ENCODE measurements at places on chromosomes 13 and 19.

- DNase-seq = peak; percentile 6
Measured at GRCh38 chr13:105084931-105085330, 1450.5 kb downstream of the EFNB2 start.

GRCh38 chr19:23391236-23391635 lies 4.0 kb downstream of the ZNF91 start:
- no peak for DNase-seq

DNA sequence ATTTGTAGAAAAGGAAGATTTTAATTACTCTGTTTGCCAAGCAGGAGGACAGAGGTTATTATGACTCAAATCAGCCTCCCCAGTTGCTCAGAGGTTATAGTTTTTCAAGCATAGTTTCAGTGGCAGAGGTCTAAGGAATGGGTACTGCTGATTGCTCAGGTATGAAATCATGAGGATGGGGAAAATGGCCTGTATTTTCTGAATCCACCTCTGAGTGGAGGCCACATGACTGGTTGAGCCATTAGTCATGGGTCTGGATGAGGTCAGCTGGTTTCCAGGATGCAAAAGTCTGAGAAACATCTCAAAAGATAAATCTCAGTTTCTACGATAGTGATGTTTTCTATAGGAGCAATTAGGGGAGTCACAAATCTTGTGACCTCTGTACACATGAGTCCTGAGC lies 62.8 kb upstream of the CEACAM8 start:
- no peak for DNase-seq

DNA sequence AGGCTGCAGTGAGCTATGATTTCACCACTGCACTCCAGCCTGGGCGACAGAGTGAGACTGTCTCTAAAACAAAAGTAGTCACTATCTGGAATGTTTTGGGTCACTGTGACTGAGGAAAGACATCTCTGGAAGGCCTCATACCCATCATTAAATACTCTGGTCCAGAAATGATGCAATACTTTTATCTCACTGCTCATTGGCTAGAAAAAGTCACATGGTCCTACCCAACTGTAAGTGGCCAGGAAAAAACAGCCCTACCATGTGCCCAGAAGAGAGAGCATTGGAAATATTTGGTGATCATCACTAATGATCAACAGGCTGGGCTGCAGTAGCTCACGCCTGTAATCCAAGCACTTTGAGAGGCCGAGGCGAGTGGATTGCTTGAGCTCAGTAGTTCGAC lies 29.8 kb downstream of the PNPLA6 start:
- DNase-seq = no peak

DNA sequence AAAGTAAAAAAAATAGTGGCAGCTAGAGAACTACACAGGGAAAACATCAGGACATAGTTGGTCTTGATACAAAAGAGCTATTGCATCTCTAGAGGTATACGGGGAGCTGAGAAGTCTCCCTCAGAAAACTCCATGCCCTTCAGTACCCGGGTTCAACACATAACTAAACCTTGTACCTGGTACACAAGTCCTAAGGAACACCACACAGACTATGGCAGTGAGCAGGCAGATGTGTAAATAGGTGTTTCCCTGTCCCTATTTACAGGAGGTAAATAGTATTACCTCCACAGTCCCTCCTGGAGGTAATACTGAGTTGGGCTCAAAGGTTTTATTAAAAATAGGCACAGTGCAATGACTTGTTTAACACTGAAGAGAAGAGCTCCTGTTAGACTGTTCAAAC lies 5.9 kb downstream of the FGF14 start:
- no peak for DNase-seq

DNA sequence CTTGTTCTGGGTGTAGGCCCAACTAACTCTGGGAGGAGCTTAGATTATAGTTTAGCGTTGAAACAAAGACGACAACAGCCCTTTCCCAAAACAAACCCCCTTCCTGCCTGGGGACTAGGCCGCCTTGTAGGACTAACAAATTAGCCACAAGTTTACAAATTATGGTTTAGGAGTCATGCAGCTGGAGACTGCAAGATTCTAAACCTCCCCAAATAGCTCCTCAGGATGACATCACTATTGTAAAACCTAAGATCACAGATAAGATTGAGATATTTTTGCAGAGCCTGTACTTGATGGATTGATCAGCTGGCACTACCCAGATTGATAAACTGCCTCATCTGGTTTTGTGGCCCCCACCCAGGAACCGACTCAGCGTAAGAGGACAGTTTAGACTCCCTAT lies 2.3 kb upstream of the SLC25A15 start:
- no peak for DNase-seq

DNA sequence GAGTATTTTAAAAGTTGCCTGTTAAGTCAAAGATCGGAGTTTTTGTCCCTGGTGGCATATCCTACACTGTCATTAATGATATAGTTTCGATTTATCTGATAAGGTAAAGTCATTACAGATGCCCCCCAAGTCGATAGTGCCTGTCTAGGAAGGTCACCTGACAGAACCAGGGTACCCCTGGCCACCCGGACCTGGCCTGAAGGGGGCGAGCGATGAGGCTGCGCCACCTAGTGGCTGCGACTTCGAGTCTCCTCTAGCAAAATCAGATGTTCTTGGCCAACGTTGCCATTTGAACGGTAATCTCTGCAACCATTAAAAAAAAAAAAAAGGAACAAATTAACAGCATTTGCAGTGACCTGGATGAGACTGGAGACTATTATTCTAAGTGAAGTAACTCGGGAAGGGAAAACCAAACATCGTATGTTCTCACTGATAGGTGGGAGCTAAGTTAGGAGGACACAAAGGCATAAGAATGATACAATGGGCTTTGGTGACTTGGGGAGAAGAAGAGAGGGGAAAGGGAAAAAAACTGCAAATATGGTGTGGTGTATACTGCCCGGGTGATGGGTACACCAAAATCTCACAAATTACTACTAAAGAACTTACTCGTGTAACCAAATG lies 565.1 kb downstream of the LIG4 start:
- peak; percentile 78 for DNase-seq

- DNase-seq = no peak
Measured at GRCh38 chr13:98959291-98959690, 18.6 kb downstream of the DOCK9 start.

DNA sequence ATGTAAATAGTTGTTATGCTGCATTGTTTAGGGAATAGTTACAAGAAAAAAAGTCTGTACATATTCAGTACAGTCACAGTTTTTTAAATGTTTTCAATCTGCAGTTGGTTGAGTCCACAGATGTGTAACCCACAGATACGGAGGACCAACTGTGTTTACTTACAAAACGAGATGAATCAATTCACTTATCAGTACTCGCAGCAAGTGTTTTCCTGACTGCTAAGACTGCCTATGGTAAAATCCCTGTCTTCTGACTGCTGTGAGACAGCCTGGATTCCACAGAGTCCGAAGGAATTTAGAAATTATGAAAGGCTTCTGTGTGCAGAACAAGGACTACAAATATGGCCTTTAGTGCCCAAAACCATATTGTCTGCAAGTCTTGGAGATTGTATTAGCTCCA lies 45.7 kb upstream of the C1QTNF9 start:
- DNase-seq = no peak

GRCh38 chr19:19537075-19538048 lies 703 bp upstream of the CILP2 start:
- DNase-seq = no peak

DNA sequence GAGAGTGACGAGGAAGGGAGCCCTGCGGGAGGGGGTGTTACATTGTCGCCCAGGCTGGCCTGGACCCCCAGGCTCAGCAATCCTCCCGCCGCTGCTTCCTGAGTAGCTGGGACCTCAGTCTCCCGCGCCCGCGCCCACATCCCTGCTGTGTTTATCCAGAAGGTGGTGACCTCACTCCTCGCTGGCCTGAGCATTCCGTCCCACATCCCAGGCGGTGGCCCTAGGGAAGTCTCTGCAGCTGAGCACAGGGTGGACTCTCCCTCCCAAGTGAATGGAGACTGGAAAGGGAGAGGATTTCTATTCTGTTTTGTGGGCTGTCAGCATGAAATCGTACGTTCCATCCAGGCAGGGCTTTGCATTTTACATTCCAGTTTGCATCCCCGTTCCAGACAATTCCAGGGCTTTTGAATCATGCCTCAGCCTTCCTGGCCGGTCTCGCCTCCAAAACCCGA lies 401 bp upstream of the ZNF765 start:
- DNase-seq = peak; percentile 92

DNA sequence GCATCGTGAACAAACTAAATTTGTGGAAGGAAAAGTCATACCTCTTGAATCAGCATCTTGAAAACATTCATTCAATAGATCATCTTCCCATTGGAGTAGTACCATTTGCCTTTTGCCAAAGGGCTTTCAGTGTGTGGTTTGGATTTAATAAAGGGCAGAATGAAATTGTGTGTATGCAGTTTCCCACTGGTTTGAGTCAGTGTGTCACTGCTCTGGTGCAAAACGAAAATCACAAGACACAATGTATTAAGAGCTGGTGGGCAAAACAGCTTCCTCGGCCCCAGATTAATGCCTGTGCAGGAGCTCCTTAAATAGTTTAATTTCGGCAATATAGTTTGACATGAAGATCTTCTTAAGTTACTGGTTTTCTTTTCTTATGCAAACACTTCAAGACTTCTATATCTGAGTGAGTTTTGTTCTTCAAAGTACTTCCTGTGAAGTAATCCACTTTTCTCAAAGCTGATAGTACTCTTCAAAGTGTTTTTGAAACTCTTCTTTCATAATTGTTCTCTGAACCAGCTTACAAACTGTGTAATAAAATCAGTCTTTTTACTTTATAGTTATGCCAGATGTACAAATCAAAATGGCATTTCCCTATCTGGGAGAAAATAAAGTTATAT lies 32.1 kb downstream of the RASL11A start:
- DNase-seq = no peak

DNA sequence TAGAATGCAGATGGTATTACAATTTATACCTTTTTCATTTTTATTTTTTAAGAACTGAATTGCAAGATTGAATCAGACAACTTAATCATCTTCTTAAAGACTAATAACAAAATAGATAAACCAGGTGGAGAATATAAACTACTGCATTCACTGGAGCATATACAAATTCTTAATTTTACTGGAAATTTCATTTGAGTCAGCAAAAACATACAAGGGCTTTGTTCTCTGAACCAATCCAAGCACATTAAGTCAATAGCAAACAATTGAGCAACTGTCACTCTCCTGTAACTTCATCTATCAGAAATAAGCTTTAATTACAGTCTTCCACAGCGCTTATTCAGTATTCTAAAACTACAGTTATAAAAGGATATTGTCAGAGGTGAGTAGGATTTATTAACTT lies 167.4 kb upstream of the OBI1 start:
- no peak for DNase-seq

DNA sequence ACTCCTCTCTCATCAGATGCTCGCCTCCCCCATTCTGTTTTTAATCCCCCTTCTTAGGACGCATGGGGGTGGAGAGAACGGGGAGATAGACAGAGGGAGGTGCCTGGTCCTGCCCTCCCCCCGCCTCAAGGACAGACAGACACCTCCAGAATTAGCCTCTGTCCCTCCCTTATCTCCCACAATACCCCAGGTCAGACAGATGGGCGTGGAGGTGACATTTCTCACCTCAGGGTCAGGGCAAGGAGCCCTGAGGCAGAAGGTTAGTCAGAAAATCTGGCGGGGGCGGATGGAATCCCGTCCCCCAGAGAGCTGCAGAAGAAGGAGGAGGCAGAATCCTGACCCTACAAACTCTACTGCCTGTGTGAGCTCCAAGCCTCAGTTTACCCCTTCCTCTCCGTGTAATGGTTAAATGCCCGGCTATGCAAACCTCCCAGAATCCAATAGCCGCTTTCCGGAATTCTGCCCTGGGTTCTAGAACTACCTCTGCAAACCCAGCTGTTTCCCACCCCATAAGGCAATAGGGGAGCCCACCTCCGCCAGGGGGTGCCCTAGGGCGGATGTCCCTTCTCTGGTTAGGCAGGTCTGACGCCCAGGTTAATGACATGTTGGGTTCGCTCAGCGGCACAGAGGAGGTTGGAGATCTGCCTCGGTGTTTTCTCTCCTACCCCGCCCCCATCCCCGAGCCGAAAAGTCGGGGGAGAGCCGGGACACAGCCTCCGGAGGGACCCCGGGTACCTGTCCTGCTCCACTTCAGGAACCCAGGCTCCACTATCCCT lies 900 bp downstream of the PPP1R13L start:
- peak; percentile 95 for DNase-seq

DNA sequence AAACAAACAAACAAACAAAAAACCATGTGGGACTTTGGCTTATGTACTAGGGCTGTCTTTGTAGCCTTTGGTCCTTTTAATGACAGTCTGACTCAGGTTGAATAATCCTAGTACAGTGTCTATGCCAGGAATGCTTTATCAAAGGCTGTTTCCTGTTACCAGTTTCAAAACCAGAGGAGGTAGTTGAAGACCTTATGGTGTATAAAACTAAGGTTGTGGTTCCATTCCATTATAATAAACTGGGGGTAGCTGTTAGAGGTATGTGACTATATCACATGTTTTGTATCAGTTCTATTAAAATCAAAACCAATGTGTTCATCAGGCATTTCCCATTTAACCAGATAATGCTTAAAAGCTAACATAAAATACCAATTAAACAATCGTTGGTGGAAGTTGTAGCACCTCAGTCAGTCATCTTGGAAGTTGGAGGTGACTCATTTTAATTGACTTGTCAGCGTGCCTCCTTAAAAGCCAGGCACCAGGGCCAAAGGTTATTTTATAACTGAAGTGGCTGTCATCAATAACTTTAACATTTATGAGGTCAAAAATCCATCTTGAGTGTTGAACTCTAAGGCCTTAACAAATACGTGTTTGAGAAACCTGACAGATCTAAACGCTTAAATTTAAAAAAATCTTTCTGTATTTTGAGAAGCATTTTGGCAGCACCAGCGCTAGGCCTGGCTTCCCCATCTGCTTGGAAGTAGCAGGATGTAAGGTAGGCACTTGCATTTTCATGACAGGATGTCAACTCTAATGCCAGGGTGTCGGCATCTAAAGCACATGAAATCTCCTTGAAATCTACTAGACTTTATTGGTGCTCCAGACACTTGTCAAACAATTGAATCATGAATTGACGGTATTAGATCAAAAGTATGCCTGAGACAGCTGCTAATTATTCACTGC lies 162.5 kb downstream of the LMO7 start:
- no peak for DNase-seq

- DNase-seq = peak; percentile 63
Measured at GRCh38 chr13:38350114-38350617, 515 bp downstream of the UFM1 start.

GRCh38 chr13:80338781-80339562 lies 2.0 kb downstream of the SPRY2 start:
- peak; percentile 86 for DNase-seq

- DNase-seq = peak; percentile 96
Measured at GRCh38 chr19:42423462-42424344, 3.5 kb downstream of the LIPE start.
